Activated CD4-positive, alpha-beta memory T cell treated with anti-CD3 and anti-CD28 coated beads, Interleukin-2, amount 10 ng/mL, durations not matched to agents 7 days and 5 days (primary cell): ENCODE measurements at places on chromosomes 1 and 21. TPM values are rescaled to one million over a fixed set of nuclear protein-coding genes. Genes with fewer than 3 reads are reported as not detected.

The HHIPL2 gene
- not detected for total RNA-seq

The ATP1A4 gene
- total RNA-seq: not detected

DNA sequence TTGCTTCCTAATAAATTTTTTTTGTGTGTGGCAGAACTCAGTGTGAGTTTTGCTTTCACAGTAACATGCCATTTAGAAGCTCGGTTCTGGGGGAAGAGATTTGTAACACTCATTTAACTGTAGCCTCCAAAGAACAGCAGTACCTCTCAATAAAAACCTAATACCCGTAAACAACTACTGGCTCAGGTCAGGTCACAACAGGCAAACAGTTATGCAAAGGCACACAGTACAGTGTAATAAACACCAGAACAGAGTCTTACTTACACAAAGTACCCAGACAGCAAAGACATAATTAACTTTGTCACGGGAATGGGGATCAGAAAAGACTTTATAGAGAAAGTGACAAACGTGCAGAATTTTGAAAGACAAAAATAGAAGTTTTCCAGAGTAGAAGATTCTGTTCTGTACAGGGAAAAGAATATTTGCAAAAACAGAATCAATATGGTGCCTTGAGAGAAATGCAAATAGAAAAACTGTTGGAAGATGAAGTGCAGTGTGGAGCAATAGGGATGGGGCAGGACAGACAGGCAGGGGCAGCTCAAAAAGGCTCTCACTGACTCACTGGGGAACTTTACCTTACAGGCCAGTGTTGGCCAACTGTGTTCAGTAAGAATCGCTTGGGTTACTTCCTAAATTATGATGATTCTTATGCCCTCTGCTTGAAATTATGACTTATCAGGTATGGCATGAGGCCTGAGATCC is 38.8 kb downstream of the EGLN1 start:
- DNase-seq: no peak

DNA sequence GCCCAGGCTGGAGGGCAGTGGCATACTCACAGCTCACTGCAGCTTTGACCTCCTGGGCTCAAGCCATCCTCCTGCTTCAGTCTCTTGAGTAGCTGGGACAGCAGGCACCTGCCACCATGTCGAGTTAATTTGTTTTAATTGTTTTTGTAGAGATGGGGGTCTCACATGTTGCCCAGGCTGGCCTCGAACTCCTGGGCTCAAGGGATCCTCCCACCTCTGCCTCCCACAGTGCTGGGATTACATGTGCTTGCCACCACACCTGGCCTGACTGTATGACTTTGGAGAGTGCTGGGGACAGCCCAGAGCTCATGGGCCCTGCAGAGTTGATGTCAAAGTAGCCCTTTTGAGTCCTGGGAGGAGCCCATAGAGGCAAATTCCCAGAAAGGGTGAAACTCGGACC is 1.8 kb downstream of the OBSCN start:
- no peak for DNase-seq

- DNase-seq: no peak
These were observed at the start of gene ESRRG for GRCh38 chr1:216723274-216723780. TSS of gene ESRRG (minus strand) at chr1:216723429. CDS start at chr1:216723299, 130 bp downstream.

DNA sequence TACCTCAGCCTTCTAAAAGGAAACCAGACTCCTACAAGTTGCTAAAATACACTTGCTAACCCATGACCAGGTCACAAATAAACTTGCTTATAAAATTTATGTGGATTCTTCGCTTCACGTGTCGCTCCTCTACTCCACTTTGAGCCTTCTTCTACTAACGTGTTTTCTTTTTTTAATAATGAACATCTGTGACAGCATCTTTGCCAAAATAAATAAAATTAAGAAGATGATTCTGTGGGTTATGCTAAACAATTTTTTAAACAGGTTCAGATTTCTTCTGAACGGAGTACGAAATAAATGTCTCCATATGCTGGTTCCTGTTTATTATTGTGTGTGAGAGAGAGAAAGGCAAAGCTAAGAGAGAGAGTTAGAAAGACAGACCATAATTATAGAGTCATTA is 735.8 kb downstream of the LTN1 start:
- DNase-seq: no peak

GRCh38 chr1:221159608-221160007 is 280.4 kb downstream of the HLX start:
- DNase-seq: no peak
